Left lung (tissue), 14 donors: ENCODE measurements at places on chromosomes 4 and X. TPM values are rescaled to one million over a fixed set of nuclear protein-coding genes. Genes with fewer than 3 reads are reported as not detected.

GRCh38 chr4:176400816-176401461 is 81.2 kb downstream of the SPCS3 start:
- DNase-seq: no peak

GRCh38 chr4:182019148-182019652 is 224.0 kb upstream of the TENM3 start:
- no peak for DNase-seq

GRCh38 chr4:107579099-107579498 is 140.9 kb downstream of the PAPSS1 start:
- DNase-seq: no peak

DNA sequence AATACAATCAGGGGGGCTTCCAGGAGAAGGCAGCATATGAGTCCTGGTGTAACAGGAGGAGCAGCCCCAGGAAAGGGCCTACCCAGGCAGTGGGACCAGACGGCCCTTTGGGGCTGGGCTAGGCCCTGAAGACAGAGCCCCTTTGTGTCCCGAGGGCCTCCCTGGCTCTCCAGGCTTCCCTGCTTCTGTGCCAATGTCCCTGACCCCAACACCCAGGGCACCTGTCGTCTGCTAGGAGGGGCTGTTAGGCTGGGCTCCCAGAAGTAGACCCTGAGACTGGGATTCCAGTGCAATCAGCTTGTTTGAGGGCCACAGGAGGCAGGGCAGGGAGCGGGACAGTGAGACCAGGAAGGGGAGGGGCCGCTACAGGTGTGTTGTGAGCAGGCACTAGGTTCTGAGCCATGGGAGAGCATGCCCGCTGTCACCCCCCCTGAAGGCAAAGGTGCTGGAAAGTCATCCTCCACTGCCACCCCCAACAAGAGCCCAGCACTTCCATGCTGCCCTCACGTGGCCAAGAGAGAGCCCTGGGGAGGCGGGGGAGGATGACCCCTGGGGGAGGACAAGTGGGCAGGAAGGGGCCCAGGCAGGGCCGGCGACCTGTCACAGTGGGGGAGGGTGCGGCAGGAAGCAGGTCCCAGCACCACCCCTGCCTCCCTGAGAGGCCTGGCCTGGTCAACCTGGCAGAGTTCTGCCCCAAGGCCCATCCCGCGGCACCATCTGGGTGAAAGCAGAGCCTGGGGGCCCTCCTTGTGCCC is 64.8 kb downstream of the ADRA2C start:
- no peak for DNase-seq

DNA sequence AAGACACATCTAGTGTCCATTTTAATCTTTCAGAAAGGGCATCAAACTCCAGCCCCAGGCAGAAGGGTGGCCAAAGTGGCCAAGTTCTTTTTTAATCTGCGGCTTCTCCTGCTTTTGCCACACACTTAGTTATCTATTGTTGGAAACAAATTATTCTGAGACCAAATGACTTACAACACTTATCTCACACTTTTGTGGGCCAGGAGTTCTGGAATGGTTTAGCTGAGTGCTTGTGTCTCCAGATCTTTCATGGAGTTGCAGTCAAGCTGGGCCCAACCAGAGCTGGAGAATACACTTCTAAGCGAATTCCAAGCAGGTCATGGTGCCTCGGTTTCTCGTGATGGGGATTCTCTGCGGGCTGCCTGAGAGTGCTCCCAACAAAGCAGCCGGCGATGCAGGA is 4.0 kb downstream of the TXK start:
- no peak for DNase-seq

DNA sequence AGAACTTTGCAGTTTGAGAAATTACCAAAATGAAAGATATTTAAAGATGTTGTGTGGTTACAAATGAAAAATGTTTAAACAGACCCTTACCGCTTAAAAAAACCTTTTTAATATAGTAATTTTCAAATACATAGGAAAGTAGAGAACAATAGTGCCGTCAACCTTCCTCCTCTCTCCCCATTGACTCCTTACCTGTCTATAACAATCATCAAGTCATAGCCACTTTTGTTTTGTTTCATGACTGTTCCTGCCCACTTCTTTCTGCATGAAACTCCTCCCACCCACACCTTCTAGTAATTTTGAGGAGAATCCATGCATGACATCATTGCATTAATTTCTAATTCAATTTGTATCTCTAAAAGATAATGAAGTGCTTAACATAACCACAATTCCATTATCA is 76.5 kb upstream of the ATP8A1 start:
- no peak for DNase-seq

- no peak for DNase-seq
These were observed 145.6 kb upstream of the PCDH18 start for GRCh38 chr4:137677863-137678262.

GRCh38 chrX:47798861-47799260 is 37.8 kb upstream of the ZNF81 start:
- no peak for DNase-seq

DNA sequence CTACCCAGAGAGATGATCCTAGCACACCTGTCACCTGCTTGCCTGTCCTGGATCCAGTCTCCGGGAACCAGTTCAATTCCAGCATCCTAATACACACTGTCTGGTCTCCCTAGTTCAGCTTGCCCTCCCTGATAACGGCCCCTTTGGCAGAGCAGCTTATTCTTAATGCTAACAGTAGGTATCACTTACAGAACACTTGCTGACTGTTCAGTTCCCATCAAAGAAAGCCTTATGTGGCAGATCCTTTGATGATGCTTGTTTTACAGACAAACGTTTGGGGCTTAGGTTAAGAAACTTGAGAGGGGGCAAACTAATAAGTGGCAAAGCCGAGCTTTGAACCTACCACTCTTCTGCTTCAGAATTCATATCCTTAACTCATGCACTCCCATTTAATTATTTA is 890 bp downstream of the RASSF6 start:
- DNase-seq: no peak

- no peak for DNase-seq
These were observed 225.1 kb downstream of the FAM47A start for GRCh38 chrX:33906971-33907370.

Gene ETDB
- not detected for polyA plus RNA-seq

Gene NPNT
- polyA plus RNA-seq: 107 TPM
